ENCODE measurements at places on chromosomes 5 and 9.

GRCh38 chr9:79684711-79685575 lies 113.2 kb downstream of the TLE4 start:
- no peak for DNase-seq

DNA sequence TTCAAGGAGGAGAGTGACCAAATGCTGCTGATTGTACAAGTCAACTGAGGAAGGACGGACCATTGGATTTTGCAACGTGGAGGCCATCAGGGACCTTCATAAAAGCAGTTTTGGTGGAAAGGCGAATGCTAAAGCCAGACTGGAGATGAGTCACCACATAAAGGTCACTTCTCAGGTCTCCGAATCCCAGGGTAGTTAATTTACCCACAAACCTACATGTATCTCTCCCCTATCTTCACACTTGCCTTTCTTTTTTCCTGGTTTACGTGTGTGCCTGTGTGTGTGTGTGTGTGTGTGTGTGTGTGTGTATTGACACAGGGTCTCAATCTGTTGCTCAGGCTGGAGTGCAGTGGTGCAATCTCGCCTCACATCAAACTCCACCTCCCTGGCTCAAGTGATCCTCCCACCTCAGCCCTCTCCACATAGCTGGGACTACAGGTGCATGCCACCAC lies 4.6 kb upstream of the CTNNA1 start:
- DNase-seq, result no peak

- DNase-seq, result no peak
Observed at GRCh38 chr5:173592050-173592669, 24.3 kb downstream of the BOD1 start.

GRCh38 chr5:135242021-135242865 lies 156.8 kb downstream of the MACROH2A1 start:
- no peak for DNase-seq

GRCh38 chr5:129858131-129858675 lies 46.1 kb upstream of the CHSY3 start:
- no peak for DNase-seq

DNA sequence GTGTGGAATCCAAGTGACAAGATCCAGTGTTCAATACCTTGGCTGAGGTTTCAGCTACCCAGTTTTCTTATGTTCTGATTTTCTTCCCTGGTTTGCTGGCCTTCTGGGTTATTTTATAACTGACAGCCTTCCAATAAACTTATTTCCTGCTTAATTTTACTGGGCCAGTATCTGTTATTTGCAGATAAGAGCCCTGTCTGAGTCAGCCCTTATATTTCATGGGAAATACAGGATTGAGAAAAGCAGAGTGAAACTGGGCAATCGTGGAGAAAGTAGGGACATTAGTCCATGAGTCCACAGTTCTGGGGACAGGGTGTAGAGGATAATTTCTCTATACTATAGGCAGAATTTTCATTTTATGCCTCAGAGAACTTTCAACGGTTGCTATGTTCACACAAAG lies 32.3 kb downstream of the TMEM167A start:
- DNase-seq, result no peak

GRCh38 chr5:127412698-127413097 lies 104.7 kb upstream of the PRRC1 start:
- DNase-seq, result no peak

- no peak for DNase-seq
Observed at GRCh38 chr5:170581211-170581610, 77.4 kb downstream of the KCNIP1 start.

GRCh38 chr9:127049044-127049443 lies 73.4 kb downstream of the ANGPTL2 start:
- DNase-seq, result no peak

- DNase-seq, result no peak
Observed at GRCh38 chr5:14283139-14283538, 140.0 kb downstream of the TRIO start.

DNA sequence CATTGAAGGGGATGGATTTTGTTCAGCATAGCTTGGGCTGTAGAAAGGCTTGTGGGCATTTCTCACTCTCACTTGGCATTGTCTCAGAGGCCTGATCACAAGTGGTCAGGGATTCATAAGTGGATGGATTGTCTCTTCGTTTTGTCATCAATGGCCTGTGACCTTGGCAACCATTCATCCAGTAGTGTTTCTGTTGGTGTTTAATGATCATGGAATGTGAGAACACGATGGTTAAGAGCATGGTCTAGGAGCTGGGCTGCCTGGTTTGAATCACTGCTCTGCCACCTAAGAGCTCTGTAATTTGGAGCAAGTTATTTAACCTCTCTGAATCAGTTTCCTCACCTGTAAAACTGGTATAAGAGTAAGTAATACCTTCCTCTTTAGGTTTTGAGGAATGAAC lies 430.1 kb upstream of the MEF2C start:
- peak; percentile 13 for DNase-seq

GRCh38 chr9:83188277-83188676 lies 125.3 kb upstream of the RASEF start:
- DNase-seq, result no peak

DNA sequence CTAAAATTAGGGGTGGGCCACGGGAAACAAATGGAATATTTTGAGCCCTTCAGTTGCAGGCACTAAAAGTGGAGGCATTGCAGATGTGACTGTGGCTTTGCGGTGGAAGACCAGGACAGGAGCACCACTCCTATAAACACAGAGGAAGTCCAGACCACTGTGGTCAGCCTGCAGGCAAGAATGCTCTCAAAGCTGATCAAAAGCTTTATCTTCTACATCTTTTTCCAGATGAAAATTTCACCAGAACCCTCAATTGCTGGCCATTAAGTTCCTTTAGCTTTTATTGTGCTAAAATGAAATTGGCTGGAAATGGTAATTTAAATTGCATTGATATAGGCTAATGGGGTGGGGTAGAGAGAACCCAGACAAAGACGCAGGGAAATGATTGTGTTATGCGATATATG lies 208.8 kb downstream of the ERCC6L2 start:
- DNase-seq, result no peak

- no peak for DNase-seq
Observed at GRCh38 chr9:126337729-126338372, 11.2 kb downstream of the MVB12B start.

- DNase-seq, result peak; percentile 81
Observed at GRCh38 chr5:14270209-14270702, 127.1 kb downstream of the TRIO start.

DNA sequence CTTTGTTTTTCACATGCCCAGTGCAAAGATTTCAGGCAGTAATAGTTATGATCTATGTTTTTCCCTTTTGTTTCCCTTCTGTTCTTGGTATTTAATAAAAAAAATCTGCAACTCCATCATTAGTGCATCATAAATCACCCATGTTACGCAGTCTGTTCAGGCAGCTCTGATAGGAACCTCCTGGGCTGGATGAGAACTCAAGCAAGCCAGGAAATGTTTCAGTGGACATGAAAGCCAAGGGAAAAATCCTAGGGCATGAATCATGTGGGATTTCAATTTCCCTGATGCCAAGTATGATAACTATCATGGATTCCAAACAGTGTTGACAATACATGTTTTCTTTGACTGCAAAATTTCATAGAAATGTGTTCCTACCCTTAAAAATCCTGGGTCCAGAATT lies 119.7 kb upstream of the TARS1 start:
- no peak for DNase-seq

DNA sequence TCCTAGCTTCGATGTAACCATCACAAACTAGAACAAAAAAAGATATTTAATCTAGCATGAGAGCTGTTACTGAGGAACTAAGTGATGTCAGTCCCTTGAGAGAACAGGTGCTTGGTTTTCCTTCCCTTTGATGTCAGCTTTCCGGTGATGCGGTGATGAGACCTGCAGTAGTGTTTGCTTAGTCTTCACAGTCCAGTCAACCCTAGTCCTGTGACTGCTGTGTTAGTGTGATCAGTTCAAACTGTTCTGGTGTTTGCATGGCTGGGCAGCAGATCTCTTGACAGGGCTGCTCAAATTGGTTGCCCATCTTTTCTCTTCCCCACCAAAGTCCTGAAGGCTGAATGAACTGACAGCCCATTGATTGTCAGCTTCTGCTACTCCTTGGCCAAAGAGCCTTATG lies 608.6 kb upstream of the DAB2 start:
- no peak for DNase-seq

GRCh38 chr9:127384901-127385300 lies 12.1 kb upstream of the SLC2A8 start:
- no peak for DNase-seq

Data from NCI-H510A treated with DMSO at 0.1 percent for 48 hours (cell line).